ENCODE measurements at places on chromosomes 6 and 20.

DNA sequence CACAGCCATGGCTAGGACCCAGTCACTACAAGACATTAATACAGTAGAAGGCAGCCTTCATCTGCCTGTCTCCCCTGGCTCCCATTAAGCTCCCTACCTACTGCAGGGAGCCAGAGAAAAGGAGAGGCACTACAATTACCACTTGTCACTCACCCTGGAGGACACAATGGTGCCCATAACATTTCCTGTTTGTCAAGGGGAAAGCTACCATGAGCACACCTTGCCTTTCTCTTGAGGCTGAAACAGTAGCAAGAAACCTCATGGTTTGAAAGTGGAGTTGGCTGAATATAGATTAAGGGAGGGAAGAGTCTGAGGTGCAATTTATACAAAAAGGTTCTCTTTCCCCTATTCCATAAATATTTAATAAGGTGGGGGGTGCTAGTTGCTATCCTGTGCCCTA is 27.9 kb downstream of the STK38 start:
- DNase-seq, result no peak

- no peak for DNase-seq
These were observed 105.6 kb downstream of the BTBD3 start for GRCh38 chr20:12023194-12023795.

GRCh38 chr20:47929368-47930115 is 144.3 kb upstream of the SULF2 start:
- DNase-seq, result peak; percentile 77

DNA sequence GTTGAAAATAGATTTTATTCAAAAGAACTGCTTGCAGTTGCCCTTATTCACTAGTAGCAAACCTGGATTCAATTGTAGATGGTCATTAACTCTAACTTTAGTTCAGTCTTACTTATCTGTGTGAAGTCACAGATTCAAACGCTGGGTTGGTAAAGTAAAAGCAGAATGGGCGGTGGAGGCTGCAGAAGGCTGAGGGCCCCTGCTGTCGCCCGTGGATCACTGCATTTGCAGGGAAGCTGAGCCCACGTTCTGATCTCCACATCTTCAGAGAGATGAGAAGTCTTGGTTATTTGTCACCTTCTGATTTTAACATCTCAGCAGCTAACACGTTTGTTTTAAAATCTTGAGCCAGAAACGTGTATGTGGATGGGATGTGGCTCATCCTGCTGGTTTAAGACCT is 75.1 kb downstream of the SNX9 start:
- DNase-seq, result no peak

DNA sequence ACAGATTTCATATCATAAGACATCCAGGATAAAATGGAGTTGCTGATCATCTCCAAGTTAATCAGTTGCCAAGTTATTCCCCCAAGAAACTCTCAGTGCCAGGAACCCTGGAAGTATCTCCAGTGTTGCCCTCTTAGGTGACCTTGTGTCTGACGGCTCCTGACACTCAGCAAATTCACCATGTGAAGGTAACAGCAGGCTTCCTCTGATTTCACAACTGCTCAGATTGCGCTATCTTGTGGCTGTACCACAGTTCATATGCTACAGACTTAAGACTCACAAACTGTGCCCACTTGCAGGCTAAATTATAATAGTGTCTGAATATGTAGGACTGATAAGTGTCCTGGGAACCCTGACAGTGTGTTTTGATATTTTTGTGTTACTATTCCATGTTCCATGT is 186.6 kb upstream of the OPRM1 start:
- no peak for DNase-seq

GRCh38 chr6:93196406-93196970 is 222.9 kb downstream of the EPHA7 start:
- DNase-seq, result no peak

DNA sequence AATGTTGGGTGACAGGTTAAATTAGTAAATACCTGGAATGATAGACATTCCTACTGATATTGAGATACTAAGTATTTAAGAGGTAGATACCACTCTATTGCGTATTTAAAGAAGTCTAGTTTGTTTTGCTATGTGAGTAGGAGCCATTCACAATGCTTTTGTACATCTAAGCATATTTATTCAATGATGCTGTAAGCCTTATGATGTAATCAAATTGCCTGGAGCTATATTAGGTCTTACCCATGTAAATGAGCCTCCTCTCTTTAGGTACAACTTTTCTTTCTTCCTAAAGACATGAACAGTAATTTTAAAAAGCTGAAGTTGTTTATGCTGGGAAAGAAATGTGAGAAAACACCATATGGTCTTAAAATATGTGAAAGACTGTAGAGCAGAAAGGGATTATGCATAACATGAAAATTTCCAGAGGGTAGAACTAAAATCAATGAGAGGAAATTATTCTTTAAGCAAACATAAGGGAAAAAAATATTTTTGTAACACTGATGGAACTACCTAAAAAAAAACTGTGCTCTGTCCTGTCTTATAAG is 526.7 kb downstream of the EPHA7 start:
- DNase-seq, result peak; percentile 50

- peak; percentile 40 for DNase-seq
These were observed 24.6 kb downstream of the DLL1 start for GRCh38 chr6:170266061-170266825.

DNA sequence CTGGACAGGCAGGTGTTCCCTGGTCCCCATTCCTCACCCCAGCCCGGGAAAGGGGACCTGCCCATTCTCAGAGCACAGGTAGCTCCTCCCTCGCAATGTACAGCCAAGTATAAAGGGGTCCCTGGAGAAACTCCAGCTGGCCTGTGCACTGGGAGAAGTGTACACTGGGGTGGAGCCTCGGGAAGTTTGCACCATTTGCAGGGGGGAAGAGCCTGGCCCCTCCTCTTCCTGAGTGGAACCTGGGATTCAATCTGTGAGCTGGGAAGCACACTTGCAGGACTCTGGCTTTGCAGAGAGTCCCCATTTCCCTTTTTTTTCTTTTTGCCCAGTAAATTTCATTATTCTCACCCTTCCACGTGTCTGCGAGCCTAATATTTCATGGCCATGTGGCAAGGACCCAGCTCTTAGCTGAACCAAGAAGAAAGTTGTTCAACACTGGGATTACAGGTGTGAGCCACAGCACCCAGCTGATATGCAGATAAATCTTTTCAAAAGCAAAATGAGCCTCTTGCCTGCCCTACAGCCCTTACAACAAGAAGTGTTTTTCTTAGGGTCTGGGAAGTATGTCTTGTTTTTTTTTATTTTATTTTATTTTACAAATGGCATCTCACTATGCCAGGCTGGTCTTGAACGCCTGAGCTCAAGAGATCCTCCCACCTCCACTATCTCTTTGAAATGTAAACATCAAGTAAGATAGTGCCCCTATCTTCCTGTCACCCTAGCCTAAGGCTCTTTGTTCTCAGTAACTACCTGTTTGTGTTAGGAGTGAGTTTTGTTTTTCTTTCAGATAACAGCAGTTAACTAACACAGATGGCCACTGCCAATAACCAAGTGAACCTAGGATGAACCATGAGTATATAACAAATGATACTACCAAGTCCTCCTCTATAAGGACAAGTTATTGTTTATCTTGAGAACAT is 9.3 kb upstream of the RNGTT start:
- no peak for DNase-seq

DNA sequence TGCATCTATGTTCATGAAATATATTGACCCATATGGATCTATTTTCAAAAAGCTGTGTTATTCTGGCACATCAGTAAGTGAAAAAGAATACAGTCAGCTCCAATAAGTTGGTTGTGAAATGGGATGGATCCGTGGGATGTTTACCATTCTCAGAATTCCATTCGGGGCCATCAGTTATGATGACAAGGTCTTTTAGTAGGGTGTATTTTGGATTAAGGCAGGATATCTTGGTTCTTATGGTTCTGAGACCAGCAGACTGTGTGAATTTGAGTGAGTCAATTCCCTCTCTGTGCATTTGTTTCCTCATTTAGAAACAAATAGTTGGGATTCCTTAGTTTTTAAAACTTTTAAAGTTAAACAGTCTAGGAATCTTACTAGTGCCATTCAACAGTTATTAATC is 287.4 kb downstream of the CD109 start:
- no peak for DNase-seq

- DNase-seq, result no peak
These were observed 29.9 kb upstream of the PRDM1 start for GRCh38 chr6:106056060-106056745.

- DNase-seq, result peak; percentile 75
These were observed 56.0 kb downstream of the OTOR start for GRCh38 chr20:16803965-16804792.

- DNase-seq, result no peak
These were observed 25.8 kb downstream of the BCAS4 start for GRCh38 chr20:50820515-50821256.

GRCh38 chr20:25160467-25160866 is 35.0 kb upstream of the ENTPD6 start:
- DNase-seq, result no peak

DNA sequence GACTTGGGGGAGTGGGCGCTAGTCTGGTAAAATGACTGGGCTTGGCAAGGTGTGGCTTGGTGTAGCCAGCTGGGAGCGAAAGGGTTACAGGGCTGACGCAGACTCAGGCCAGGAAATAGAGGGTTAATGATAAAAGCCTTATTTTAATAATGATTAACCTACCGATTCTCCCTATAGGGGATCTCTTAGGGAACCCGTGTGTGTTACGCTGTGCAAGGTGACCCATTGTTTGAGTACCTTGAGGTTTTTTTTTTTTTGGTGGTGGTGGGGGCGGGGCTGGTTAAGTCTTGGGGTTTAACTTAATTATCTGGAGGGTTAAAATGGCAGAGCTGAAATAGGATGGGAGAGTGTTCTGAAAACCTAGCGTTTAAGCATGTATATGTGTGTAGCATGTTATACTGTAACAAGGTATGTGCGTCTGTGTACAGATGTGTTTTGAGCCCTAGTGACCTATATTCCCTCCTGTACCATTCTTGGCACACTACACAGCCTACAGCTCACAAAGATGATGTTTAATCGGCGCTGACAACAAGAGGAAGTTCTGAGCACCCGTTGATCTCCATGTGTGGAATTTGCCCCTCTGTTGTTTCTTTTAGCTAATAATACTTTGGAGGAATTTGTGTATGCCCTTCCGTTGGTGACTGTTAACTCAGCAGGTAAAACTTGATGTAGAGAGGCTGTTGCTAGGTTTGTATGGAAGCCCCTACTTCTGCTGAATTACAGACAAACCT is 1.3 kb downstream of the CARMIL1 start:
- no peak for DNase-seq

DNA sequence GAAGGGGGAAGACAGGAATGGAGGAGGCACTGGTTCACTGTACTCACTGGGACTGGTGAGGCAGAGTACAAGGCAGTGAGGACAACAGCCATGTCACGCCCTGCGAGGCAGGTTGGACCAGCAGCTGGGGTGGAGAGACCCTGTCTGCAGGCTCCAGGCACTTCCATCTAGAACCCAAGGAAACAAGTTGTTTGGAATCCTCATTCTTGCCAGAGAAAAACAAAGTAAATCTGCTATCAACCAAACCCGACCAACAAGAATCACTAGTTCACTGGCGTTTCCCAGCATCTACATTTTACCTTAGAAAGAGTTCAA is 98.5 kb upstream of the CDYL start:
- DNase-seq, result no peak

- no peak for DNase-seq
These were observed 12.1 kb upstream of the CNKSR3 start for GRCh38 chr6:154522576-154522975.

- DNase-seq, result no peak
These were observed 411.1 kb downstream of the HDGFL1 start for GRCh38 chr6:22980446-22980845.

- no peak for DNase-seq
These were observed 190.6 kb upstream of the SASH1 start for GRCh38 chr6:148151896-148152643.

GRCh38 chr6:111406200-111406721 is 76.8 kb downstream of the REV3L start:
- DNase-seq, result no peak

GRCh38 chr6:21123507-21124436 is 469.8 kb upstream of the SOX4 start:
- DNase-seq, result no peak

GRCh38 chr6:37171201-37171969 is 1.4 kb downstream of the PIM1 start:
- DNase-seq, result no peak

- no peak for DNase-seq
These were observed 31.8 kb downstream of the KCNK5 start for GRCh38 chr6:39197521-39197920.

DNA sequence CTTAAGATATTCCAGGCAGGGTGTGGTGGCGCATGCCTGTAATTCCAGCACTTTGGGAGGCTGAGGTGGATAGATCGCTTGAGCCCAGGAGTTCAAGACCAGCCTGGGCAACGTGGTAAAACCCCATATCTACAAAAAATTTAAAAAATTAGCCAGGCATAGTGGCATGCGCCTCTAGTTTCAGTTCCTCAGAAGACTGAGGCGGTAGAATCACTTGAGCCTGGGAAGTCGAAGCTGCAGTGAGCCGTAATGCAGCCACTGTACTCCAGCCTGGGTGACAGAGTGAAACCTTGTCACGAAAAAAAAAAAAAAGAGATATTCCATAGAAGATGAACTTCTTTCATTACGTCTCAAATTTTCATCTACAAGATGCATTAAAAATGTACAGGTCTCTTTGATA is 46.7 kb upstream of the ISM1 start:
- DNase-seq, result no peak

GRCh38 chr6:147447835-147448611 is 60.5 kb upstream of the SAMD5 start:
- no peak for DNase-seq

DNA sequence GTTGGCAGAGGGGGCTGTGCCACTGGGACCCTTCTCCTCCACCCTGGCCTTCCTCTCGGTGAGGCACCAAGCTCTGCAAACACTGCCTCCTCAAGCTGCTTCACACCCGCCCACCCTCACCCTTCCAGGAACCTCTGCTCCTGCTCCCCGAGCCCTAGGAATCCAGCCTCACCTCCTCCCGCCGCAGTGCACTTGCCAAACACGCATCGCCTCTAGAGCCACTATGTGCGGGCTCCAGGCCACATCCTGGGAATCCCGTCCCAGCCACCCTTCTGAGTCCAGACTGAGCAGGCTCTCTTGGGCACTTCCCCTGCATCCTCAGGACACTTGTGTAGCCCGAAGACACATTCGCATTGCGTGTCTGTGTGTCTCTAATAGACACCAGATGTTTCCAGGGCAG is 18.5 kb downstream of the PSMG4 start:
- no peak for DNase-seq

DNA sequence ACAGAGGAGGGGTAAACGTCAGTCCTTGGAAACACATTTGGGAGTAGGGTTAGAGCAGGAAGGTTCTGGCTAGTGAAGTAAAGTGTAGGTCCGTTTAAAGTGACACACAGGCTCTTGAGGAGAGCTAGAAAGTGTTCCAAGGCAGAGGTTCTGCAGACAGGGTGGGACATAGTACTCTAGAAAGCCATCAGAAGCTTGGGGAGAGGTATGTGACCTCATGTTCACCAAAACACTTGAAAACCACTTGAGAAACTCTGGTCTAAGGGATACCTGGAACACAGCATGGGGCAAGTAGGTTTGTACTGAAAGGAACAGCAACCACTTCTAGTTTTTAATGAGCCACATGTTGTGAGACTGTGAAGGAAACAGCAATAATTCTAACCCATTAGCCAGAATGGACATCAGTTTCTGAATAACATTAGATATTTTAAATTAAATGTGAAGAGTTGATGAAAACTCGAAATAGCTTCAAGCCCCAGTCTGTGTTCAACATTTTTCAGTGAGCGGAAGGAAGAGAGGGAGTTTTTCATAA is 49.0 kb downstream of the SOBP start:
- peak; percentile 17 for DNase-seq

GRCh38 chr6:140445474-140446004 is 1071.1 kb upstream of the CITED2 start:
- DNase-seq, result no peak

GRCh38 chr6:123309130-123309529 is 313.1 kb downstream of the CLVS2 start:
- no peak for DNase-seq
